T-helper 2 cell treated with Interferon-gamma antibody and Interleukin-4, amounts not matched to agents 100 ng/mL and 5 ng/mL, for 36 hours (primary cell): ENCODE measurements at places on chromosomes 4 and X. TPM values are rescaled to one million over a fixed set of nuclear protein-coding genes. Genes with fewer than 3 reads are reported as not detected.

The SLC30A9 gene
- 33.5 and 34.0 TPM in 2 replicates for total RNA-seq

The FHL1 gene
- 13.8 and 14.5 TPM in 2 replicates for total RNA-seq

The MAGEB2 gene
- total RNA-seq, result not detected in 2 replicates

The FABP2 gene
- not detected in 2 replicates for total RNA-seq

The RTL9 gene
- total RNA-seq, result not detected in 2 replicates

The IRF2 gene
- 74.8 and 80.8 TPM in 2 replicates for total RNA-seq

The IL9R gene
- total RNA-seq, result 219 and 225 TPM in 2 replicates

The WFS1 gene
- 2.3 and 2.6 TPM in 2 replicates for total RNA-seq

The USP17L25 gene
- not detected in 2 replicates for total RNA-seq

The BMPR1B gene
- total RNA-seq, result 0.07 TPM in 1 of 2 replicates, not detected in the other

The ODAPH gene
- 0.86 and 1.2 TPM in 2 replicates for total RNA-seq
